ENCODE measurements at places on chromosomes 6 and 20.
A peak's percentile ranks its signal among the peaks of the same experiment; 100 is the strongest.

GRCh38 chr6:34323300-34323699 is 69.2 kb downstream of the NUDT3 start:
- no peak for DNase-seq

- DNase-seq, result no peak
Observed at GRCh38 chr20:673603-674001, 2.0 kb downstream of the SCRT2 start.

- DNase-seq, result no peak
Observed at GRCh38 chr20:43689165-43689564, 22.3 kb downstream of the MYBL2 start.

- DNase-seq, result no peak
Observed at GRCh38 chr6:69456086-69456485, 340.7 kb downstream of the LMBRD1 start.

- DNase-seq, result no peak
Observed at GRCh38 chr6:127506894-127507293, 12.2 kb downstream of the MTCL3 start.

DNA sequence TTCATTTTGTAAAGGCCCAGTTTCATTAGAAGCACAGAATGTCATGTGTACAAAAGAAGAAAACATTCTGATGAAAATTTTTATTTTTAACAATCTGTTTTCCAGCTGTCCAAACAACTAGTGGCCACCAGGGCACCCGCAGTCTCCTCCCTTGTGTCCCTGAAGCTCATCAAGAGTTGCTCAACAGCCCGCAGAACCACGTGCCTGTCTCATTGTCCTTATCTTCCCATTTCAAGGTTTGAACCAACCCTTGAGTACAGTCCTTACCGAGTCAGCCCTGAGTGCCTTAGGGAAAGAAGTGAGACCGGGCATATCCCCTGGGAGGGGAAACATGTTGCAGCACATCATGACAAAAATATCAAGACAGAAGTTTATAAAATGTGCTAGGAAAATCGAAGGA is 15.9 kb upstream of the ZNF133 start:
- no peak for DNase-seq

DNA sequence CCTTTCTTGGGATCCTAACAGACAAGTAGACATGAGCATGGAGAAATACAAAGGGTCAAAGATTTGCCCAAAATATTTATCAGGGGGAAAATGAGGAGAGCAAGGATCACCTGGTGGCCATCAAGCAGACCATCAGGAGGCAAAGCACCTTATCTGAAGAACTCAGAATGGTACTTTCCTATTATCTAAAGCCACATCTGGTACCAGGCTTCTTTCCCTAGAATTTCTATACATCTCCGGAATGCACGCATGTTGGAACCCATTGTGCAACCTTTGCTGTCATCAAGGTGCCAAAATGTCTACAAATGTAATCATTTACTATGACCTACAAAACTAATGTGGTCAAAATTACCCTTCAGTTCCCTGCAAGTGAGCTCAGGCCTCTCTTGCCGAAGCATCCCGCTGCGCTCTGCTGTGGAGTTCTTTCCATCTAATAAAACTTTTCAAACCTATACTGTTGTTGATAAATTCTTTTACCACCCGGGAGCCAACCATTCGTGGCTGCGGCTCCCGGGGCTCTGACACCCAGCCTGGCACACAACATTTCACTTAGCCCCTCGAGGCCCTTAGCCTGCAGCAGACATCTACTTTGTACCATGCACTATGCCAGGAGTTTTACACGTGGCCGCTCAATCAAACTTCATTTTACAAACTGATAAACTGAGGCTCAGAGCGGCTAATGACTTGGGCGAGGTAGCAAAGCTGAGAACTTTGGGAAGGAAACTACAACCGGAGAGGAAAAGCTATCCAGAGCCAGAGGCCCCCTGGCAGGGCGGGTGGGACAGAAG is 3.8 kb upstream of the CPXM1 start:
- no peak for DNase-seq

- DNase-seq, result no peak
Observed at GRCh38 chr6:164502833-164503232, 806.6 kb downstream of the C6orf118 start.

DNA sequence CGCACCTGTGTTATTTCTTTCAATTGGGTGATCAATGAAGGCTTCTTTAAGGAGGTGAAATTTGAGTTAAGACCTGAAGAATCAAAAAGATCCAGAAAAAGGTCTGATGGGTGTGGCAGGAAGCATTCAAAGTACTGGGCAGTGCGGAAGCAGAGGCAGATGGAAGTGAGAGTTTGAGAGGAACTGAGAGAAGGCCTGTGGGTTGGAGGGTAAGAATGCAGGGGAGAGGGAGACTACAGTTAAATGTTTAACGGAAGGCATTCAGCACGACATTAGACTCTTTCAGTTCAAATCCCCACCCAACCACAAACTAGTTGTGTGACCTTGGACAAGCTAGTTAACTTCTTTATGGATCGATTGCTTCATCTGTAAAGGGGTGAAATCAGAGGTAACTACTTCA is 50.5 kb upstream of the GCM1 start:
- DNase-seq, result no peak

DNA sequence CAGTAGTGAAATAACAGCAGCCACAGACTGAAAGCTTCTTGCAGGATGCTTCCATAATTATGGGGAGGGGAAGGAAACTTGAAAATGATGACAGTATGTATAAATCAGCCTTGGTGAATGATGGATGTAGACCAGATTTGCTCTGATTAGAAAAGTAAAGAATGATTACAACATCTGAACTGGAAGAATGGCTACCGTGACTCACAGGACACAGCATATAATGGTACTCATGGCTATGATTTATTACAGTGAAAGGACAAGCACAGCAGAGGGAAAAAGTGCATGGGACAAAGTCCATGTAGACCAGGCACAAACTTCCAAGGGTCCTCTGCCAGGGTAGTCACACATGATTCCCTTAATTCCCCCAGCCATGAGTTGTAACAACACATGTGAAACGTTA is 70.7 kb upstream of the POPDC3 start:
- DNase-seq, result no peak

DNA sequence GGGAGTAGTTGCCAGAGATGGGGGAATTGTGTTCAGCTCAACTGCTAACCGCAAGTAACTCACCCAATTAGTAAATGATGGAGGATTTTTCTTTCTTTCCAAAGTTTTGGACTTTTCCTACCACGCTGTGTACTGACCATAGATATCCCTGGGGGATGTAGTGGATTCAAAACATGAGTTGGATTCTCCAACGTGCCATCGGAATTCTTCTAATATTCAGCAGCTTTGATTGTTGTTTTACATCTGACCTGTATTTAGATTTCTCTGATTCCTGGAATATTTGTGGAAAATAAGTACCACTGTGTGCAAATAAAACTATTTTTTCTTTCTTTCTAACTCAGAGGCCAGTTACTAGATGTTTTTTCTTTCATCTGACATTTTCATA is 1.1 kb downstream of the CCDC170 start:
- no peak for DNase-seq

- peak; percentile 78 for DNase-seq
Observed at GRCh38 chr20:44701118-44701857, 13.9 kb upstream of the CCN5 start.

GRCh38 chr6:10555625-10556309 is 34.6 kb downstream of the GCNT2 start:
- peak; percentile 70 for DNase-seq

DNA sequence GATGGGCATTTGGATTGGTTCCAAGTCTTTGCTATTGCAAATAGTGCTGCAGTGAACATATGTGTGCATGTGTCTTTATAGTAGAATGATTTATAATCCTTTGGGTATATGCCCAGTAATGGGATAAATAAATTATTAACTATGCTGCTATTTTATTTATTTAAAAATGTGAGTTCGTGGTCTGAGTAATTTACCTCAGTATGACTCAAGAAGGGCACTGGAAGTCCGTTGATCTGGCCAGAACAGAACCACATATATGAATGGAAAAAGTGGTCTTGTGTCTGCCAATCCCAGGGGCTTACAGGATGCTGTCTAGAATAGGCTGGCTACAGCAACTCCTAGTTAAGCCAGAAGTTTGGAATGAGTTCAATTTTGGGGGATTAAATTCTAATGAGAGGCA is 27.6 kb upstream of the HLA-C start:
- no peak for DNase-seq

- DNase-seq, result no peak
Observed at GRCh38 chr20:19320005-19320404, 107.6 kb downstream of the SLC24A3 start.

DNA sequence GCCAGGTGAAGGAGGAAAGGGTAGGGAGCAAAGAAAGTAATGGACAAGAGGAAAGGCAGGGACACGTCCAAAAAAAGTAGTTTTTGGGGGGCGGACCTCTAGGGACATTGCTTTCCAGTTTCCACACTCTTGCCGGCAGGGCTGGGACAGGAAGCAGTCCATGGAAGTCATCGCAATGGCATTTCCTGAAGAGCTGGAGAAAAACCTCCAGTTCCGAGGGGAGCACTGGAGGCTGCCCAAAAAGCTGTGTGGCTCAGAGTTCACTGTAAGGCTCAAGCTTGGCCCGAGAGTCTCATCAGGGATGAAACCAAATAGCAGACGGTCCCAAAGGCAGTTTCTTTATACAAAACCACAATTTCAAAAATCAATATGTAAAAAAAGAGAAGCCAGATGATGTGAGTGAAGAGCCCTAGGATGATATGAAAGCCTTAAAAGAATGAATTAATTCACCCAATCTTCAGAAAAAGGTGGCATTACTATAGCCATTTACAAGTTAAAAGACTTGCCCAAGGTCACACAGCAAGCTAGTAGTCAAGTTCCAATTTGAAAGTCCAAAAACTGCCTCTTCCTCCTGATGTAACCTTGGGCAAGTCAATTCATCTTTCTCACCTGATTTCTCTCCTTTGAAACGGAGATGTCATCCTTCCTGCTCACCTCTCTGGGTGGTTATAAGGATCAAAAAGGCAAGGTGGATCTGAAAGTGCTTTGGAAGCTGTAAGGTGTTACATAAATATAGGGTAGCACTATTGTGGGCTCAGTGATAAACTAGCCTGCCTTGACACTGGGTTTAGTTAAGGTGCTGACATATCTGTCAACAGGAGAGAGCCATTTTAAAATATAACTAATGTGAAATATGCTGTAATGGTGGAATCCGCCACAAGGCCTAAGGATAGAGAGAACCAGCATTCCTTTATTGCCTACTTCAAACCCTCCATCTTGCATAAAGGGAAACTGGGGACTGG is 9.1 kb downstream of the BCL2L1 start:
- peak; percentile 98 for DNase-seq

DNA sequence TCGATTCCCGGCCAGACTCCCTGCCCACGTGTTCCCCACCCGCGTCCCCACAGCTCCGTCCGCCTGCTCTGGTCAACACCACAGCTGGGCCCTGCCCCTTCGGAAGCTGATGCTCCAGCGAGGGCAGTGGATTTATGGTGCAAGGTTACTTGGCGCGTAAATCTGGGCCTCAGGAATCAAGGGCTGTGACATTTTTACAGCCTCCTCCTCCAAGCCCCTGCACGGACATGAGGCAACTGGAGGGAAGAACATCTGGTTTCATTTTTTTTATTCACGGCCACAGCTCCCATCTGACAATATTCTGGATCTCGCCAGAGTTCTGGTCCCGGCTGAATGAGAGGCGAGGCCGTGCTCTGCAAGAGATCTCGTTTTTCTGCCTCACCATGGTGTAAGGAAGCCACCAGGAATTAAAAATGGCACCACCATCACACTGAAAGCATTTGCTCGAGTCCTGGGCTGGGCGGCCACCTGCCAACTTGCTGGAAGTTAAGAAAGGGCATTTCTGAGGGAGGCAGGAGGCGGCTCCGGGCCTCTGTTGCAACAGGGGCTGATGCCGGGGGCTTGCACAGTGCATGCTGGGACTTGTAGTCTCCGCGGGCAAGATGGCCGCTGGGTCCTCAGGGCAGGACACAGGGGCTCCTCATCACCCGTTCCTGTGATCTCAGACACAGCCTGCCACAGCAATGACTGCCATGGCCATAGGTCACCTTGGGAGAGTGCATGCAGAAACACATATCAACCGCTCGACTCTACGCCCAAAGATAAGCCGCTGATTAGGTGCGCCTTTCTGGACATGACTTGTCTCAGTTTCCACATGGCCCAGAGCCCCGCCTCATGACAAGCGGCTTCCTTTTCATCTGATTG is 148.5 kb downstream of the LY86 start:
- DNase-seq, result no peak

DNA sequence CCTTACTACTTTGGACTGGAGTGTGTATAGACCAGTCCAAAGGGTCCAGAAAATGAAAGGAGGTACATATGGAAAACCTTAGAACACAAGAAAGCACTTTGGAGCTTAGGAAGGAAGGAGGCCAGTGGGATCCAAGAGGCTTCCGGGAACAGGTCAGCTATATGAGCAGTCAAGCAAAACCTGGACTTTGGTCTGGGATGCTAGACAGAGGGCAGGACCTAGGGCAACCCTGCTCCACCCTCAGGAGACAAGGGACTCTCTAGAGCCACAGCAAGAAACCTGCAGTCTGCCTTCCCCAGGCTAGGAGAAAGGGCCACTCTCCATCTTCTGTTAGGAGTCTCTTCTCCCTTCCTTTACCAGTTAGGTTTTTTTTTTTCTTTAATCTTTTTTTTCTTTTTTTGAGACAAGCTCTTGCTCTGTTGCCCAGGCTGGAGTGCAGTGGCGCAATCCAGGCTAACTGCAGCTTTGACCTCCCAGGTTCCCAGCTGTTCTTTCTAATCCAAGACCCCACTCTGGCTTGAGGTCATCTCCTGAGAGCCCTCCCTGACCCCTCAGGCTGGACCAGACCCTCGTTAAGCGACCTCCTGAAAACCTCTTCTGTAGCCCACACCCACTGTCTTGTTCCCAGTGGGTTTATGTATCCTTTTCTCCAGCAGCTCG is 4.6 kb downstream of the KCNK5 start:
- DNase-seq, result no peak
